ENCODE measurements at places on chromosomes 12 and 14.

DNA sequence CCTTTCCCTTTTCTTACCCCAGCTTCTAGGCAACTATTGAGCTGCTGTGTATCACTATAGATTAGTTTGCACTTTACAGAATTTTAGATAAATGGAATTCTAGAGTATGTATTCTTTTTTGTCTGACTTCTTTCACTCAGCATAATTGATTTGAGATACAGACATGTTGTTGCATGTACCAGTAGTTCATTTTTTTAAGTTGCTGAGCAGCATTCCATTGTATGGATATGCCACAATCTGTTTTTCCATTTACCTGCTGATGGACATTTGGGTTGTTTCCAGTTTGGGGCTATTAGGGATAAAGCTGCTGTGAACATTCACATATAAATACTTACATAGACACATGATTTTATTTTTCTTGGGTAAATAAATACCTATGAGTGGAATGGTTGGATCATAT, 135.7 kb downstream of the IGF1 start:
- no peak for DNase-seq

- no peak for DNase-seq
Measured at GRCh38 chr14:98198385-98198784, 1073.6 kb downstream of the BCL11B start.

GRCh38 chr14:104724407-104724980, 465 bp downstream of the ADSS1 start:
- no peak for DNase-seq

- peak; percentile 74 for DNase-seq
Measured at GRCh38 chr14:62189698-62190097, 427.5 kb downstream of the SNAPC1 start.

DNA sequence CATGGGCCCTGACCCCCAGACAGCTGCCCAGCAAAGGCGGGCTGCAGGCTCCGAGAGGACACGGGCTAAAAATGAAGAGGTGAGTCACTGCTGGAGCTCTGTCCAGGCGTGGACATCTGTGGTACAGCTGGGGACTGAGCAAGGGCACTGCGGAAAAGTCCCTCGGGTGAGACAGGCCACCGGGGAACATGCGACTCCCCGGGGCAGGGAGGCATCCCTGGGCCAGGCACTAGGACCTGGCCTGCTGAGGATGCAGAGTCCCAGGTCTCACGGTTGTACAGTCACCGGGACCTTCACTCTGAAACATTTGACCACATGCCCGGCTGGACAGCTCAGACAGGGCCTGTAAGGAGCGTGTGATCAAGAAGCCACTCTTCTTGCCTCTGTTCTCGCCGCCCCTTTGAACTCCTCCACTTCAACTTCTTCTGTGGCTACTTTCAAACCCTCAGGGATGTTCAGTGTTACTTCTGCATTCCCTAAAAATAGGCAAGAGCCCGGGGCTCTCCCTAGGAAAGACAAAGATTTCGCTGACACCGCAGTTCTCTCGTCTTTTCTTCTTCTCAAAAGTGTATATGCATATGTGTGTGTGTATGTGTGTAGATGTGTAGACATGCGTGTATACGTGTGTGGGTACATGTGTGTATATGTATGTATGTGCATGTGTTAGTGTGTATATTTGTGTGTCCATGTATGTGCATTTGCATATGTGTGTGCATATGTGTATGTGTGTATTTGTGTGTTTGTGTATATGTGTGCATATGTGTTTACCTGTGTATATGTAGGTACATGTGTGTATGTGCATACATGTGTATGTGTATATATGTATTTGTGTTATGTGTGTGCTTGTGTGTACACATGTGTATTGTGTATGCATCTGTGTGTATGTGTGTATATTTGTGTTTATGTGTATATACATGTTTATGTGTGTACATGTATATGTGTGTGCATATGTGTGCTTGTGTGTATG, 5.0 kb upstream of the RFLNA start:
- DNase-seq, result peak; percentile 49

DNA sequence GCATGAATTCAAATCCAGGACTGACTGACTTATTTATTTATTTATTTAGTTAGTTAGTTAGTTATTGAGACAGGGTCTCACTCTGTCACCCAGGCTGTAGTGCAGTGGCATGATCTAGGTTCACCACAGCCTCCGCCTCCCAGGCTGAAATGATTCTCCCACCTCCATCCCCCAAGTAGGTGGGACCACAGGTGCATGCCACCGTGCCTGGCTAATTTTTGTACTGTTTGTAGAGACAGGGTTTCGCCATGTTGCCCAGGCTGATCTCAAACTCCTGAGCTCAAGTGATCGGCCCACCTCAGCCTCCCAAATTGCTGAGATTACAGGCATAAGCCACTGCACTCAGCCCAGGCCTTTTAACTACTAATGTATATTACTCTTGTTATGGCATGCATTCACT, 36.0 kb downstream of the BTG1 start:
- no peak for DNase-seq
